Stimulated activated CD8-positive, alpha-beta memory T cell treated with anti-CD3 and anti-CD28 coated beads, Interleukin-2, amount 100 ng/mL, for 1 hour (primary cell): ENCODE measurements at places on chromosomes 6 and 20.

DNA sequence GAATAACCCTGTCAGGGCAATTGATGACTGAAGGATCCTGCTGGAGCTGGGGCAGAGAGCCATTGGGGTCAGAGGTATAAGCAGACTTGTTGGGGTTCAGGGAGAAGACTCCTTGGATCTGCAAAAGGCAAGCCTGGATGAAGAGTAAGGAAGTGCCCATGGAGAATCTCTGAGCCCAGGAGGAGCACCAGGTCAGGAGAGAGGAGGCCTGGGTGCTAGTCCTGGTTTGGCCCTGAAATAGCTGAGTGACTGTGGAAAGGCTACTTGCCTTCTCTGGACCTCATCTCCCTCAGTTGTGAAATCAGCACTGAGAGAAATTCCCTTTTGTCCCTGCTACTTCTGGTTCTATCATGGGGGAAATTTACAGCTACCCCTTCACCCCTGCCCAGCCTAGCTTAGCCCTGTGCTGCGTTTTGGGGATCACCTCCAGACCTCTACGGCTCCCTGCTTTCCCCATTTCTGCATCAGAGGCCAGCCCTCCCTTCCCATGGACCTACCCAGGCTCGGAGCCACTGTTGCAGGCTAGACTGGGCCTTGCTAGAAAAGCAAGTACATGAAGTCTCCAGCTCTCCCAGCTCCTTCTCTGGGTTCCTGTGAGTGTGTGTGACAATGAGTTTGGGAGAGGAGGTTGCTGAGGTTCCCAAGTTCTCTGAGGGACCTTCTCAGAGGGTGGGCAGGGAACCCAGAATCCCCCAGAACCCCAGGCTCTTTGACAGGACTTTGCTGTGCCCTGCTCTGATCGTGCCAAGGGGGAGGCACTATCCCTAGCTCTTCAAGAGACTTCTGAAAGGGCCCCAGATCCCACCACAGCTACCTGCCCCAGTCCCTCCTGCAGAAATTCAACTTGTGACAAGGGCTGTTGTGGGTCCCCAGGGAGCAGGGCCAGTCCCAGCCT is 2.3 kb upstream of the NCR2 start:
- DNase-seq: no peak

DNA sequence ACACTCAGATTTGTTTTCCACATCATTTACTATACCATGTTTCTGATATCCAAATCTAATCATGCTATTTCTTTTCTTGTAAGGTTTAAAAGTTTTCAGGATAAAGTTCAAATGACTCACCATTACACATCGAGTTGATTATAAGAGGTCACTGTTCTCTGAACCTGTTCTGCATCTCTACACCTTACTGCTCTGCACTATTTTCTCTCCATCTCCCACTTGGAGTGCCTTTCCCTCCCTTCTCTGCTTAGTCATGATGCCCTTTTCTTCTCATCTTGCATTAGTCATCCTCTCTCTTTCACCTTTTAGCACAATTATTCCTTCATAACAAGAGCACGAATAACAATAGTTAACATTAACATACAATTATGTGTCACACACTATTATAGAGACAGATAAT is 37.5 kb upstream of the FUT9 start:
- no peak for DNase-seq

GRCh38 chr20:3819411-3820047 is 818 bp upstream of the AP5S1 start:
- DNase-seq: no peak

DNA sequence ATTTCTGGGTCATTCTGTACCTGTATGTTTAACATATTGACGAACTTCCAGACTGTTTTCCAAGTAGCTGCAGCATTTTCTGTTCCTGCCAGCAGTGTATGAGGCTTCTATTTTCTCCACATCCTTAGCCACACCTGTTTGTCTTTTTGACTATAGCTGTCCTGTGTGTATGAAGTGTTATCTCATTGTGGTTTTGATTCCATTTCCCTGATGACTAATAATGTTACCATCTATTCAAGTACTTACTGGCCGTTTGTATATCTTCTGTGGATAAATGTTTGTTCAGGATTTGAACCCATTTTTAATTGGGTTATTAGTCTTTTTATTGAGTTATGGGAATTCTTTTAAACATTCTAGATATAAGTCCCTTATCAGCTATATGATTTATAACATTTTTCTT is 95.2 kb downstream of the JAG1 start:
- DNase-seq: no peak

DNA sequence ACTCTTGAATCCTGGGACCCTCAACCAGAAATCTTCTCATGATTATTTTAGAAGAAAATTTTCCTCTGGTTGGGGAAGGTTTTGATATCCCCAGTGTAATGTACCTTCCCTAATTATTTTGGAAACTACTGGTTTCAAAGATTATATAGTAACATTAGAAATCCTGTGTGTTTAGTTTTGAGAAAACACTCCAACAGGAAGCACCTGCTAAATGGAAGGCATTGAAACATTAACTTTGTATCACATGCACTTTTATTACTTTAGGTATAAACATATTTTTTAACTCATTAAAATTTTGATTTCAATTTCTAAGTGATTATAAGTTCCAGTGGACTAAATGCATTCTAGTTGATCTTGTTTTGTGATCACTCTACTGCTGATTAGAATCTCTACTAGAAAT is 109.3 kb downstream of the SESN1 start:
- no peak for DNase-seq

GRCh38 chr6:151905072-151905471 is 97.6 kb downstream of the ESR1 start:
- DNase-seq: no peak

GRCh38 chr6:139135578-139136545 is 982 bp downstream of the HECA start:
- peak; percentile 34 for DNase-seq

- no peak for DNase-seq
Observed at GRCh38 chr20:62449951-62450691, 22.8 kb upstream of the RBBP8NL start.

GRCh38 chr6:112831022-112831421 is 483.9 kb downstream of the RFPL4B start:
- DNase-seq: no peak

- no peak for DNase-seq
Observed at GRCh38 chr6:157534134-157534871, 153.3 kb downstream of the ZDHHC14 start.

GRCh38 chr20:50281831-50282591 is 91.4 kb downstream of the CEBPB start:
- DNase-seq: no peak

DNA sequence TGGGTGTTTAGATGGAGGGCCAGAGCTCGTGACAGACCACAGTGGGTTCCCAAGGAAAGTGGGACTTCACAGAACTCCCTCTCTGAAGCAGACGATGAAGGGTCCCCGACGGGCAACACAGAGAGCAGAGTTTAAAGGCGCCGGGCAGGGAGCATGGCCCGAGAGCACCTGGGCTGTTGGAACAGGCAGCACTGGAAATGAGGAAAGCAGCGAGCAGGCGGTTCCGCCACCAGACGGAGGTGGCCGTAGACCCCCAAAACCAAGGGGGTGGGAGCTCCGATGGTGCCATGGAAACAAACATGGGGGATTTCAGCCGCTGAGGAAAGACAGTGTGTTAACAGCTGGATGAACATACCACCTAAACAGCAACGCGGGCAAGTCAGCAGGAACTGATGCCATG is 27.5 kb upstream of the INSM1 start:
- no peak for DNase-seq

GRCh38 chr6:52328303-52328662 is 33.7 kb upstream of the PAQR8 start:
- DNase-seq: no peak

GRCh38 chr20:62377615-62378178 is 9.2 kb upstream of the RPS21 start:
- no peak for DNase-seq

DNA sequence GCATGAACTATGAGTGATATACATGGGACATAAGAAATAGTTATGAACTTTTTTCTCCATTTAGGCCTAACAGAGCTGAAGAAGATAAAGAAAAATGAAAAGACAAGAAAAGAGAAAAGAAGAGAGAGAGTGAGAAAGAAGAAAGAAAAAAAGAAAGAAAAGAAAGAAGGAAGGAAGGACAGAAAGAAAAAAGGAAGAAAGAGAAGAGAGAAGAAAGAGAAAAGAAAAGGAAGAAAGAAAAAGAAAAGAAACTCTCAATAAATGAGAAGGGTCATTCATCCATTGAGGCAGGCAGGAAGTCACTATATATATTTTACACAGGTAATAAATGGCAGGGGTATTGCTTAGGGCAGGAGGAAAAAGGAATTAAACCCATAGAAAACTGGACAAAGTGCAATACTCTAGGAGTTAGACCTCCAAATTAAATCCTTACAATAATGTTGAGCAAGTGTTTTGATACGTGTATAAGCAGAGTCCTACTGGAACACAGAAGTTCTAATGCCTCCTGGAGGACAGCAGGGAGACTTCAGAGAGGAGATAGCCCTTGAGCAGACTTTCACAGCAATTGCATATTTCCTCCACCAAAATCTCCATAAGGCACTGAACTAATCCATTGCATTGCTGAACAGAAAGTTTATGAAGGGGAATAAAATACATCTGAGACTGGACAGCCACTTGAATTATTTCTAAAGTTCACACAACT is 86.4 kb upstream of the TENT5A start:
- DNase-seq: no peak

DNA sequence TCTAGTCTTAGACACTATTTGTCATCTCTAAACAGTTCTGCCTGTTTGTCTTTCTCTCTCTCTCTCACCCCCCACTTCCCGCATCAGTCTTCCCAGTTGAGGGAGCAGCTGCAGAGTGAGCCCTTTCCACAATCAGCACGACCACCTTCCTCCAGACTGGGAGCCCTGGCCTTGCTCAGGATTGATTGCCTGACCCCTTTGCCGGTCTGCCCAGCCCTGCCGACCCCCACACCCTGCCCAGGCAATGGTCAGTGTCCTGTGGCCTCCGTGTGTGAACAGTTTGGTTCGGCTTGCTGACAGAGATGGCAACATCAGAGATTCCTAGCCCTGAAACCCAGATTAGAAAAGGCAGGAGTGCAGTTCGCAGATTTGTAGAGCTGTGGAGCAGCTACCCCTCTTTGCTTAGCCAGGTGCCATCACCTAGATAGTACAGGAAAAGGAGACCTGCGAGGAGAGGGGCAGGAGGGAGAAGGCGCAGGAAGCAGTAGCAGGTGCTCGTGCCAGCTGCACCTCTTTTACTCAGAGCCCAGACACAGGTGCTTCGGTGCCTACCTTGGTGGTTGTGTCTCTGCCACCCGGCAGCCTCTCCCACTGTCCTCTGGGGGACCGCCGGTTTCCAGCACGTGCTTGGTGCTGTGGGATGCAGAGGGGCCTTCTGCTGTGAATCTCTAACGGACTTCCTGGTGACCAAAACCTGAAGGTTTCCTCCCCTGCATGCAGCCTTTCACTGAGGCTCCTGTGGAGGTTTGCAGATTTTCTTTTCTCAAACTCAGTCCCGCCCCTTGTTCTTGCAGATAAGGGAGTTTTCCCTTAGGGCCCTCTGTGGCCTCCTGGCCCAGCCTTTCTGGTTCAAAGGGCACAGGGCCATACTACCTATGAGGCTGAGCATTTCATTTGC is 92.4 kb downstream of the SCML4 start:
- DNase-seq: no peak

- DNase-seq: no peak
Observed at GRCh38 chr6:168562576-168563151, 121.7 kb downstream of the SMOC2 start.

DNA sequence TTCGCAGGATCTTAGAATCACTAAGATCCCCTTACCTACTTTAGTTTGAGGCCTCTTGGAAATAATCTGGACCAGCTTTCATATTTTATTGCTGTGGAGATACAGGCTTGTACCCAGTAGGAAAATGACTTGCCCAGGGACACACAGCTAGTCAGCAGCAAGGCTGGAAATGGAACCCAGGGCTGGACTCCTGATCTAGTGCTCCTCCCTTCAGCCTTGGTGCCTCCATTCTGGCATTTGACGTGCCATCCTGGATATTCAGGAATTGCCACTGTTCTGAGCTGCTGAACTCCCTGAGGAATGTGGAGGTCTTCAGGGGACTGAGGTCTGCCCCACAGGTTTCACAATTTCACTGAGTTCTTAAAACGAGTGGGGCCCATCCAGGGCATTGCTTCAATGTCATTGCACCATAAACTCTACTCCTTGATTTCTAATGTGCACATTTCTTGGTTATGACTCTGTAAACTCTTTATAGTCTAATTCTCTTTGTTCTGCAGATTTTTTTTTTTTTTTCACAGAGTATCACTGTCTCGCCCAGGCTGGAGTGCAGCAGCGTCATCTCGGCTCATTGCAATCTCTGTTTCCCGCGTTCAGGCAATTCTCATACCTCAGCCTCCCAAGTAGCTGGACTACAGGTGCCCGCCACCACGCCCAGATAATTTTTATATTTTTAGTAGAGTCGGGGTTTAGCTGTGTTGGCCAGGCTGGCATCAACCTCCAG is 26.7 kb upstream of the CDKN1A start:
- no peak for DNase-seq

DNA sequence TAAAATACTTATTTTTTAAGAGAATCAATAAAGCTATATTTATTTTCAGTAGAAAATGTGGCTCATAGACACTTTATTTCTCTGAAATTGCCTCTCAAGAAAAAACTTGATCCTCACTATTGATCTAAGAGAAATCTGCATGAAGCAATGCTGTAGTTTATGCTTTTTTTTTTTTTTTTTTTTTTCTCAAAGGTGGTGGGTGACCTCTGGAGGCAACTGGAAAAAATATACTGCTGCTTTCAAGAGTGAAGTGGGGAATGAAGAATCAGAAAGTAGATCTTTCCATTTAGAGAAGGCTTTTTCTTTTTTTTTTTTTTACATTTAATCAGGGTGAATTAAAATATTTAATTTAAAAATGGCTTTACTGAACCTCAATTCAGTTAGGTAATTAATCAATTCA is 169.3 kb downstream of the SLC16A10 start:
- no peak for DNase-seq

DNA sequence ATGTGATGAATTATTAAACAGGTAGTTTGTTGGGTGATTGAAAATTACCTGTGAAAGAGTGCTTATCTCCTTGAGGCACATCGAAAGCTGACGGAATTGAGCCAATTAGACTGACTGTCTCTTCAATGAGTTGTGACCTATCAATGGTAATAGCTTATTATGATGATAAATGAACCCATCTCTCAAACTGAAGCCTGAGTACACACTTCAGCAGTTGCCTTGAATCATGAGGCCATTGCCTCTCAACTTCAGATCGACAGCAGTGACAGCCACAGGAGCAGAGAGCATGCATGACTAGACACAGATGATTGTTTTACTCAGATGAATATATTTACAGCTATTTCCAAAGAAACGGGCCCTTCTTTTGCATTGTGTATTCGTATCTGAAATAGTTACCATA is 323.9 kb downstream of the LAMA2 start:
- DNase-seq: no peak
